ENCODE measurements at places on chromosomes 16 and 17.
A peak's percentile ranks its signal among the peaks of the same experiment; 100 is the strongest.

DNA sequence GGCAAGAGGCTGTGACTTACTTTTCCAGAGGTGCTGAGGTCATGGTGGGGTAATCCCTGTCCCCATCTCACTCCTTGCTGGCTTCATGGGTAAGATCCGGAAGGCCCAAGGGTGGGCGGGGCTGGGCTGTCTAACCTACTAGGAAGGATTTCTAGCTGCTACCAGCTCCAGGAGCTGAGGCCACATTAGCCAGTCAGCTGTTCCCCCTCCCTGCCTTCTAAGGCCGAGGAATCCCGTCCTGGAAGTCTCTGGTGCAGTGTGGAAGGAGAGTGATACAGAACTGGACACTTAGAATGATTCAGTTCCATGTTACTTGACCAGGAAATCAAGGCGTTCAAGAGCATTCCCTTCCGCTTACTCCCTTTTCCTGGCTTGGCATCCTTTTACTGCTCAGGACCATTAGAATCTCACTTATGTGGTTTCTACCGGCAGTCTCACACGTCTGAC lies 8.9 kb downstream of the GNGT2 start:
- no peak for DNase-seq

DNA sequence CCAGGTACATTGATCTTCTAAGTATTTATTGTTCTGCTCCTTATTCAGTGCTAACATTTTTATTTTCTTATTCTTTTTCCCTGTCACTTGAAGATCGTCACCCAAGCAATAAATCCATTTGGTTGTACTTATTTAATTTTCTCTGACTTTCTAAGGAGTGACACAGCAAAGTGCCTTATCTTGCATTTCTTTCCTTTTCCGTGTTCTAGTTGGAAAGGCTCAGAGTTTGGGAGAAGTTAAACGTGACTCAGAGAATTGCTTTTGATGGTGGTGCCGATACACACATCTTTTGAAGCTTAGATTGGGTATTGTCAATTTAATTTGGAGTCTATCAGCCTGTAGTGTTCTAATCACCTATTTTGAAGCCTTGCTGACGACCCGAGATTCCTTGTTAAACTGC lies 72.0 kb downstream of the PITPNC1 start:
- DNase-seq = no peak

- DNase-seq = no peak
Observed at GRCh38 chr17:57257895-57258851, 1.9 kb downstream of the MSI2 start.

DNA sequence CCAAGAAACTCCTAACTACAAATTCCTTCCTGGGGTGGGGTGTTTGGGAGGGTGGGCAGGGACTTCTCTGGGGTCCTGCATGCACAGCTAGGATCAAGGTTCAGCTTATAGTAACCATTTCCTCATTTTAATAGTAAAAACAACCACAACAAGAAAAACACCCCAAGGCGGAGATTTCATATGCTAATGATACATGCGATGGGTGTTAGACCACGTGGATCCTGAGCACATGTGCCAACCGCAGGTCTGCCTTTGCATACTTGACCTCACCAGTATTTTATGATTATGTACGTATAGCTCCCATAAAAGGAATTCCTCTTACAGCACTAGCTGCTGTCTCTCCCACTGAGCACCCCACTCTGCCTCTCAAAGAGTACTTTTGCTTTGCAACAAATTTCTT lies 1.9 kb downstream of the KRTAP4-11 start:
- DNase-seq = no peak

GRCh38 chr16:52256310-52257078 lies 290.4 kb downstream of the TOX3 start:
- DNase-seq = no peak

GRCh38 chr16:5575646-5576245 lies 478.2 kb upstream of the EEF2KMT start:
- no peak for DNase-seq

DNA sequence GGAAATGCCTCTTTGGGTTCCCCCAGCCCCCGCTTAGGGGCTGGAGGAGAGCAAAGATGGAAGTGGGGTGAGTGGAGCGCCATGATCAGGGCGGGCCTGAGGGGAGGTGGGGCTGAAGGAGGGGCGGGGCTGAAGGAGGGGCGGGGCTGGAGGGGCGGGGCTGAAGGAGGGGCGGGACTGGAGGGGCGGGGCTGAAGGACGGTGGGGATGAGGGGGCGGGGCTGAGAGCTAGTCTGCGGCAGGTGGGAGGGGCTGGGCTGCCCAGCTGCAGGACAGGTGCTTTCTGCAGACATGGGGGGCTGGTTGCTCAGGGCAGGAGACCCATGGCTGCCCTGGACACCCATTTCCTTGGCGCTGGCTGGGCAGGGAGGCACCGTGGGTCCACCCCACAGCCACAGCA lies 39.1 kb upstream of the PABPN1L start:
- DNase-seq = no peak

DNA sequence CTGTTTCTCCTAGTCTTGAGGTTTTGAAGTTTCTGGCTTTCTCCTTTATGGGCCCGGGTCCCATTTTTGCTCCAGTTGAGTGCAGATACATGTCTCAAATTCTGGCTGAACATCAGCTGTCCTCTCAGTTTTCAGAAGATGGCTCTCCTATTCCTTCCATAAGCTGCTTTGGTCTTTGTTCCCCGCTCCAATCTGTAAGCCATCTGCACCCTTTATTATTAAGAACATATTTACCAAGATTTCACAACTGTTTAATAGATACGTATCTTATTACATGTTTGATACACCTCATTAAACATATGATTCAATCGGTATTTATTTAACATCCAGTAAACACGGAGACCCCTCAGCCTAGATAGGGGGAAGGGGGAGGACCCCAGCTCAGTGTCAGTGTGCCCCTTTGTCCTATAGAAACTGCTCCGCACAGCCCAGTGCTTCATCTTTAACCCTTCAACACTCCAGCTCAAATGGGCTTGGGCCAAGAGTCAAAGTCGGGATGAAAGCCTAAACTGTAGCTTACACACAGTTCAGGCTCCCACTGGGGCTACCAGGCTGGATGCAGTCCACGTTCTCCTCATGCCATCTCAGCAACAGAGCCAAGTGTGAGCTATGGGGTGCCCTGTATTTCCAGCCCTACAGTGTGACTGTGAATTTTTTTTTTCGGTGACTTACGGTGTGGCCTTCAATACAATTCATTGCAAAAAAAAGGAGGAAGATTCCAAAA lies 166.0 kb upstream of the ZFHX3 start:
- peak; percentile 79 for DNase-seq

- DNase-seq = no peak
Observed at GRCh38 chr16:24555346-24555872, 16.0 kb downstream of the RBBP6 start.

- no peak for DNase-seq
Observed at GRCh38 chr16:74020095-74020670, 276.4 kb upstream of the PSMD7 start.

DNA sequence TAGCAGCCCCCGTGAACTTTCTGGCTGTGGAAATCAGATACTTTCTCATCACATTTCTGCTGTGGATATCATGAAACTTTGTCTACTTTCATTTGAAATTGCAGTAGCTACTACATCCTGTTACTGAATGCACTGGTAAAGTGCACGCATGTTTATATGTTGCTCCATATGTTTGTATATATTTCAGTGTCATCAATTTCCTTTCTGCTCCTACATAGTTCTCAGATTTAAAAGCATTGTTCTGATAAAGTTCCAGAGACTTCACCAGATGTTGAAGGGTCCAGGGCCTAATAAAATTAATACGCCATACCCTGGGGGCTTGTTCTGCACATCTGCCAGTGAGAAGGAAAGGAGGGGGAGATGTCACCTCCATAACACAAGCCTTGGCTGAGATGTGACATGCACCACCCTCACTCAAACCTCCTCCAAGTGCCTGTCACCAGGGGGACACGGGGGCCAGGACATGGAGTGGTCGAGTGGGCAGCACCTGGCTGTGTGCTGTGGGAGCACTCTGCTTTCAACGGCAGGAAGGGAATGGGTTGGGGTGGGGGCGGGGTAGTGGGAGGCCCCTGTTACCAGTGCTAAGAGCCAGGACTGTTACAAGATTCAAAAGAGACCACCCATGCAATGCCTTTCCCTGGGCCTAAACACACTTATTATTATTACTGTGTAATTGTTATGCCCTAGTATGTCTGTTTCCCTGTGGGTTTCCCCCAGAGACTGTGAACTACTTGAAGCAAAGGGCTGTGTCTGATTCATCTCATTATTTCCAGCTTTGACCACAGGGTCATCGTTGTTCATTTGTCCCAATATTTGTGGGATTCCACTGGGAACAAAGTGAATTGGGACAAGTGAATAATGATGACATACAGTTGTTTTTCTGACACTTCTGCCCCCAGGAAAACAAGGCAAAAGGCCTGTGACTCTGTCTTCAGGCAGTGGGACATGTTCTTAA lies 193.4 kb downstream of the FOXL1 start:
- DNase-seq = no peak

- no peak for DNase-seq
Observed at GRCh38 chr16:87496447-87496801, 3.6 kb upstream of the ZCCHC14 start.

GRCh38 chr16:86240716-86241363 lies 269.5 kb upstream of the FOXF1 start:
- DNase-seq = no peak

- no peak for DNase-seq
Observed at GRCh38 chr16:58345574-58346354, 46.5 kb upstream of the GINS3 start.

DNA sequence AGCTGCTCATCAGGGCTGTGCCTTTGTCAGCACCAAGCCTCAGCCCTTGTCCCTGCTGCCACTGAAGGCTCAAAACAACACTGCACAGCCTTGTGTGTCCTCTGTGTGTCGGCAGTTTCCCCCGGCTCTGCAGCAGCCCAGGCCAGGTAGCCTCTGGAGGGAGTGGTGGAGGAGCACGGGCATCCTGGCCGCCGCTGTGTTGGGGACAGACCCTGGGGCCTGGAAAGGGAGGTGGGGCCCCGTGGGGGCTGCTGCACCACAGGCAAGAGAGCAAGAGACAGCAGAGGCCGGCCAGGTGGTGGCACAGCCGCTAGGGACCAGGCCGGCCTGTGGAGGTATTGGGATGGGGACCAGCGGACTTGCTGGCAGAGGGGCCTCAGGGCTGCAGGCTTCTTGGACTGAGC lies 96.9 kb upstream of the ZNF750 start:
- DNase-seq = no peak

- DNase-seq = no peak
Observed at GRCh38 chr17:69812240-69812837, 262.7 kb upstream of the KCNJ16 start.

- DNase-seq = no peak
Observed at GRCh38 chr17:76119409-76120371, 16.1 kb upstream of the EXOC7 start.

- DNase-seq = no peak
Observed at GRCh38 chr17:57879437-57880085, 29.7 kb upstream of the MRPS23 start.

- no peak for DNase-seq
Observed at GRCh38 chr16:35636480-35637230, 2177.2 kb downstream of the TP53TG3F start.

DNA sequence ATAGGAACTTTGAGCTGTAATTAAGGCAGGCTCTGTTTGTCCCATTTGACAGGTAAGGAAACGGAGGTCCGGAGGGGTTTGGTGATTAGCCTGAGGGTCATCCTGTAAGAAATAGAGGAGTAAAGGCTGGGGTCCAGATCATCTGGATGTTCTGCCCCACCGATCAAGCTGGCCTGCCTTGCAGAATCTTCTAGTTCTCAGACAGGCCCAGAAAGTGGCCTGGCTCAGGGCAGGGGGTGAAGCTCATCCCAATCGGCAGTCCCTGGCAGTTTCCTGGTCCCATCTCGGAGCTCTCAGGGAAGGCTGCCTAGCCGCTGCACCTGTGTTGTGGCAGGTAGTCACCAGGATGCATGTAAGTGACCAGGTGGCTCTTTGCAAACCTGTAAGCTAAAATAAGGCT lies 4.2 kb downstream of the PIMREG start:
- no peak for DNase-seq

DNA sequence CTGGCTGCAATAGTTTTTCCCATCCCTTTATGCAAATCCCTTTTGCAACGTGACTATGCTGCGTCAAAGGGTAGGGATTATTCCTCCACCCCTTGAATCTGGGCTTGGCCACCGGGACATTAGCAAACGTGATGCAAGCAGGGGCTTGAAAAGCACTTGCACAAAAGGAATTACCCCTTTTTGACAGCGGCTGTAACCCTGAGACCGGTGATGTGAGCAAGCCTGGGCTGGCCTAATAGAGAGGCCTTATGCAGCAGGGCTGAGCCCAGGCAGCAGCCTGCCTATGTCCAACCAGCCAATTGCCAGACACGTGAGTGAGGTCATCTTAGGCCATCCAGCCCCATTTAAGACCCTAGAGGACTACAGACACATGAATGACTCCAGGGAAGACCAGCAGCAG lies 30.4 kb upstream of the PAFAH1B1 start:
- DNase-seq = no peak

DNA sequence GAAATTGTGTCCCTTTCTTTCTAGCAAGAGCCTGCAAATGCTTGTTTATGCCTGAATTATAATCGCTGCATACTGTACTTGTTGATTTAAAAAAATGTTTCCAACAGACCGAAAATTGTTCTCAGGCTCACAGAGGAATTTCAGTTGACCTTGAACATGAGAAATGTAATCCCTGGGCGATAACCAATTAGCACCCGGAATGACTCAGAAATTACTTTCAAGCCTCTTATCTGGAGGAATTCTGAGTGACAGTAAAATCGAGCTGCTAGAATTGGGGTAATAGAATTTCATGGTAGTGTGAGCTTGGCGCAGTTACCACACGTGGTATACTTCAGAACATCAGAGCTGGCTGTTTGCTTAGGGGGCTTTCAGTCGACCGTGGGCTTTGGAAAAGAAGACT lies 139.1 kb upstream of the CACNG3 start:
- DNase-seq = no peak

GRCh38 chr17:62793919-62794665 lies 14.0 kb downstream of the MARCHF10 start:
- DNase-seq = no peak

GRCh38 chr16:12904329-12904671 lies 2.9 kb downstream of the SHISA9 start:
- no peak for DNase-seq

DNA sequence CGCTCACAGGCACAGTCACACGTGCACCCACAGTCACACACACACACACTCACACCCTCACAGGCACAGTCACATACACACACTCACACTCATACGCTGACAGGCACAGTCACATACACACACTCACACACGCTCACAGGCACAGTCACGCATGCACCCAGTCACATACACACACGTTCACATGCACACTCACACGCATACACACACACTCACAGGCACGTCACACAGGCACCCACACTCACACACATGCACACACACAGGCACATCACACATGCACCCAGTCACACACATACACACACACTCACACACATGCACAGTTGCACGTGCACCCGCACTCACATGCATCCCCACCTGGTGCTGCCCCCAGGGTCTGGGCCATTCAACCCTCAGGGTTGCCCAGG lies 46.1 kb upstream of the CBFA2T3 start:
- DNase-seq = no peak

- no peak for DNase-seq
Observed at GRCh38 chr17:14295676-14296075, 5.2 kb upstream of the HS3ST3B1 start.
